Activated gamma-delta T cell (primary cell): ENCODE measurements at places on chromosomes 2 and 18.

DNA sequence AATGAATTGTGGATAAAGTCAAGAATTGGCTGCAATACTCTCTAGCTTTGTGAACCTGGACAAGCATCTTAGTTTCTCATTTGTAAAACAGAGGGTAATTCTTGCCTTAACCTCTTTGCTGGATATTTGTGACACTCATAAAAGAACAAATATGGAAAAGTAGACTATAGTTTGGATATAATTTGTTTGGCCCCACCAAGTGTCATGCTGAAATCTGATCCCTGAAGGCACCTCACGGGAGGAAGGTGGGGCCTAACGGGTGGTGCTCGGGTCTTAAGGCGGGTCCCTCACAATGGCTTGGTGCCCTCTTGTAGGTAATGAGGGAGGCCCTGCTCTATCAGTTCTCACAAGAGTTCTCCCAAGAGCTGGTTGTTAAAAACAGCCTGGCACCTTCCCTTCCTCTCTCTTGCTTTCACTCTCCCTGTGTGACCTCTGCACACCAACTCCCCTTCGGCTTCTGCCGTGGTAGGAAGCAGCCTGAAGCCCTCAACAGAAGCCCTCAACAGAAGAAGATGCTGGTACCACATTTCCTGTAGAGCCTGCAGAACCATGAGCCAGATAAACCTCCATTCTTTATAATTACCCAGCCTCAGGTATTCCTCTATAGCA is 37.4 kb downstream of the ARL4C start:
- DNase-seq, result no peak

- no peak for DNase-seq
These were observed 213.3 kb downstream of the NAPG start for GRCh38 chr18:10739152-10739551.

DNA sequence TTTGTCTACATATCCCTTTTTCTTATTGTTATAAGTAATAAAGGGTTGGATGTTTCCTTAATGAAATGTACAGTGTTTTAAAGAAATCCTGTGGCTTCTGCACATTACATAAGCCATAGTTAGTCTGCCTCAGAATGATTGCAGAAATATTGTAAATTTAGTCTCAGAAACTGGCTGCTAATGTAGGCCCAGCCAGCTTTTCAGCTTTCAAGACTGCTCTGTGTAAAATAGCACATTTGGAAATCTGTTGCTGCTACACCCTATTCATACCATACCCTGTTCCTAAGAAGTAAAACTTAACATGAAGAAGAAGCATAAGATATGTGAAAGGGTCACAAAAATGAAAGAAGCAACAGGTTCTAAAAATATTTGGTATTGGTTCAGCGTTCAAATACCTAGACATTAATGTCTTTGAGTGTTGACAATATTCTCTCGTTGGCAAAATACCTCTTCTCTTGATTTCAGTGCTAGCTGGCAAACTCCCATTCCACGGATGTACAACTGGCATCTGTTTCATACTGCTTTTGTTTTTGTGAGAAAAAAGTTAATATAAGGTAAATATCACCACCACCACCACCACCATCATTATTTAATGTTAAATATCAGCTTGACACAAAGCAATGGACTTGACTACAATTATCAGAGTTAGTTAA is 19.2 kb upstream of the NCKAP1 start:
- no peak for DNase-seq

GRCh38 chr2:80252294-80252986 is 52.1 kb downstream of the LRRTM1 start:
- DNase-seq, result no peak

DNA sequence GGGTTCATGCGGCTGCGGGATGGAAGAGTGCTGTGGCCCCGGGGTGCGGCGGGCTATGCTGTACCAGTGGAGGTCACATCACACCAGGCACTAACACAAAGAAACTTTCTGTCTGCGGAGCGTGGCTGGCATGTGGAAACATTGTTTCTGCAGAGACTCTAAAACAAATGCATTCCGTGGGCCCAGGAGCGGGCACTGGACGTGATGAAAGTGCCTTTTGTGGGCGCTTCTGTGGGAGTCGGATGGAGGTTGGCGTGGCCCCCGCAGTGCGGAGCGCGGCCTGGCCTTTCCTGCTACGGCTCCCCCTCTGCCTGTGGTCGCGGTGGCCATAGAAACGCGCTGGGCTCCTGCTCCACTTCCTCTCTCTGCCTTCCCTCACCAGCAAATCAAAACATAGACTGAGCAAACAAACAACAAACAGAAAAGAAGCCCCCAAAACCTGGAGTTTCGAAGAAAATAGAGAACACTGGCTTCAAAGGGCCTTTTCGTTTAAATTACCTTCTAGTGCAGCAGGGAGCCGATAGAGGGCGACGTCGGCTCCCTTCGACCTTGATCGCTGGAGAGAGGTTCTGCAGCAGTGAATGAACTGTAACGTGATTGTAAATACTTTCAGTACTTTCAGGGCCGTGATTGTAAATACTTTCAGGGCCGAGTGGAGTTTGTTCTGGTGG is 51.4 kb downstream of the KIF5C start:
- no peak for DNase-seq

GRCh38 chr18:48611785-48612480 is 73.1 kb downstream of the CTIF start:
- DNase-seq, result no peak

DNA sequence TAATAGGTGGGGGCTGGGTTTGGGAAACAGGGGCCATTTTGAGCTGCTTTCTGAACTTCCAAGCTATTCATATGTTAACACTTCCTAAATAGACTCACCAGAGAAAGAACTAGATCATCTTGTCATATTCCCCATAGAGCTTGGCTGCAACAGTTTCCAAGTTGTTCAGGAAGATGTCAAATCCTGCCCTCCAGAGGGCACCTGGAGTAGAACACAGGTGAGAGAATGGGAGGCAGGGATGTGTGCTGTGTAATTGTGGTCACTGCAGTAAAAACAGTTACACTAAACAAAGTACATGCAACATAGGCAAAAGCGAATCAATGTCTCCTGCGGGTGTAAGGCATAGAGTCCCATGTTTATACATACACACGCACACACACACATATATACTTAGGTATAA is 34.5 kb upstream of the LRRC30 start:
- no peak for DNase-seq

DNA sequence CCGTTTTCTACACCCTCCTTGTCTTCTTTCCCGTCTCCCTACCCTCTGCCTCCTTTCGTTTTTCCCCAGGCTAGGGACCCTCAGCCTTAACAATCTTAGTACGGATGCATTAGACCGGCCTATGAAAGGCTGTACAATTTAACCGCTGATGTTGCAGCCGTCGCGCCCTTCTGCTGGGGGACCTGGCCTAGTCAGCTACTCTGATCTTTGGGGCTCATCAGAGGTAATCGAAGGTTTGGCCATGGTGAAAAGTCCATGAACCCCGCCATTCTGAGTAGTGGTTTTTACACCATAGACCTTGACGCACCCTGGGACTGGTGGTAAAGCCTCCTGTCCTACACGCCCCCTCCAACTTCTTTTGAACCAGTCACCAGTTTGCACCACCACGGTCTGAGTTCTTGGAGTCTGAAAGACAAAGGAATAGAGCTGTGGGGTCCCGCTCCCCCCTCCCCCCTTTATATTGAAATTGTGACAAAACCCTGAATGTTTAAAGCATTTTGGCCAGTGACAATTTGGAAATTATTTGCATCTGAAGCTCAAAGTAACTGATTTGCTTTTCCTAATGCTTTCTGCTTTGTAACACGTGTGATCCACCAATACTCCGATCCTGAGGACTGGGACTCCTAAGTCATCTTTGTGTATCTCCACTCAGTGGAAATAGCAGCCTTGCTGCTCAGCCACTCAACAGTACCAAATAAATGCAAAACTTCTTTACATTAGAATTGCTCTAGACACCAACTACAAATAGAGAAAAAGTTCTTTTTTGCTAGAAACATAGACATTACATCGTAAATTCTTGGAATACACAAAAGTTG is 642 bp upstream of the SRSF7 start:
- peak; percentile 9 for DNase-seq

GRCh38 chr2:218860950-218861381 is 1.4 kb downstream of the WNT6 start:
- no peak for DNase-seq
